LHCN-M2 (cell line): ENCODE measurements at places on chromosomes 16 and 17. TPM values are rescaled to one million over a fixed set of nuclear protein-coding genes. Genes with fewer than 3 reads are reported as not detected.

CRISPLD2 gene
- total RNA-seq = 2.6 and 3.0 TPM in 2 replicates

GAS7 gene
- 0.23 TPM in 1 of 2 replicates, not detected in the other for total RNA-seq

MRPL27 gene
- 79.4 and 81.1 TPM in 2 replicates for total RNA-seq

CD300E gene
- total RNA-seq = not detected in 2 replicates

HSD11B2 gene
- 0.17 and 0.58 TPM in 2 replicates for total RNA-seq

CBFA2T3 gene
- total RNA-seq = not detected in 2 replicates

HES7 gene
- total RNA-seq = 0.06 and 0.34 TPM in 2 replicates

TEX19 gene
- 0.06 TPM in 2 replicates for total RNA-seq

ST6GALNAC2 gene
- 0.34 and 1.2 TPM in 2 replicates for total RNA-seq

APOBR gene
- total RNA-seq = not detected in 2 replicates

MNT gene
- total RNA-seq = 6.3 and 6.8 TPM in 2 replicates

CRHR1 gene
- total RNA-seq = not detected in 2 replicates

MT1B gene
- total RNA-seq = not detected in 2 replicates

CMTM4 gene
- 11.9 and 16.4 TPM in 2 replicates for total RNA-seq

RNF43 gene
- not detected in 2 replicates for total RNA-seq

SMPD3 gene
- 0.17 TPM in 1 of 2 replicates, not detected in the other for total RNA-seq

ASGR1 gene
- 0.29 and 1.4 TPM in 2 replicates for total RNA-seq

STH gene
- total RNA-seq = not detected in 2 replicates

PYDC1 gene
- total RNA-seq = not detected in 2 replicates

TAC4 gene
- not detected in 2 replicates for total RNA-seq

ARHGDIG gene
- not detected in 2 replicates for total RNA-seq

PRKCA gene
- total RNA-seq = 24.0 and 26.8 TPM in 2 replicates

EVPLL gene
- not detected in 2 replicates for total RNA-seq

CPNE7 gene
- 119 and 147 TPM in 2 replicates for total RNA-seq
